Substantia nigra (tissue), 51 donors: ENCODE measurements at places on chromosomes 2 and 18.

GRCh38 chr2:11007331-11008264 lies 95.9 kb downstream of the KCNF1 start:
- DNase-seq = no peak

DNA sequence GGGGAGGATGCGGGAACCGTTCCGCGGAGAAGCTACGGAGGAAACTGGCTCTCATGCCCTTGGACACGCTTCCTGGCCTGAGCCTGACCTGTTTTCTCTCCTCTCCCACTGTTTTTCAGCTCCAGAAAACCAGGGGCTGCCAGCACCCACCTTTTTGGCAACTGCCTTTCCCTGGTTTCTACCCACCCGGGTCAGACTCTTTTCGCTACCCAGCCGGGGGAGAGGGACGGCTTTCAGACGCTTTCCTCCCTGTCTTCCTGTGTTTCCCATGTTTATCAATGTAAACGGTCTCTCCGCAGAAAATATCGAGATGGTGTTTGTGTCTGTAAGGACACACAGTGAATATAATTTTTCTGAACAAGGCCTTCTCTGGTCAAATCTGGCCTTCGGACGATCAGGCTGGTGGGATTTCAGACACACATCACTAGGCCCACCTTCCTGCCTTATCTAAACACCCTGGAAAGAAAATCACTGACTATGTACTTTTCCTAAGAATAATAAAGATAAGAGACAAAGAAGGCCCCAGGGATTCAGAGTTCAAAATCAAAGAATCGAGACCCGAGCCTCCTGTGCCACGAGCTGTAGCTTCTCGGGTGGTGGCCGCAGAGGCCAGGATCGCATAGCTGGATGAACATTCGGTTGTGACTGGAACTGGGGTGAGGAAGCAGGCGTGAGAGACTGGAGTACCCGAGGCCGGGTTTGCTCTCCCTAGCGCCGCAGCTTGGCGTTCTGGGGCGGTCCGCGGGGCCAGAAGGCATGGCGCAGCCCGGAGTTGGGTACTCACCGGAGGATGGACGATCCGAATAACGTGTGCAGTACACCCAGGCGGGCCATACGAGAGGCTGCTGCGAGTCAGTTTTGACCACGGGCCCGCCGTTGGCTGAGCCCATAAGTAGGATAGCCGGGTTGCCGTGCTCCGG lies 1.7 kb downstream of the EN1 start:
- DNase-seq = no peak

DNA sequence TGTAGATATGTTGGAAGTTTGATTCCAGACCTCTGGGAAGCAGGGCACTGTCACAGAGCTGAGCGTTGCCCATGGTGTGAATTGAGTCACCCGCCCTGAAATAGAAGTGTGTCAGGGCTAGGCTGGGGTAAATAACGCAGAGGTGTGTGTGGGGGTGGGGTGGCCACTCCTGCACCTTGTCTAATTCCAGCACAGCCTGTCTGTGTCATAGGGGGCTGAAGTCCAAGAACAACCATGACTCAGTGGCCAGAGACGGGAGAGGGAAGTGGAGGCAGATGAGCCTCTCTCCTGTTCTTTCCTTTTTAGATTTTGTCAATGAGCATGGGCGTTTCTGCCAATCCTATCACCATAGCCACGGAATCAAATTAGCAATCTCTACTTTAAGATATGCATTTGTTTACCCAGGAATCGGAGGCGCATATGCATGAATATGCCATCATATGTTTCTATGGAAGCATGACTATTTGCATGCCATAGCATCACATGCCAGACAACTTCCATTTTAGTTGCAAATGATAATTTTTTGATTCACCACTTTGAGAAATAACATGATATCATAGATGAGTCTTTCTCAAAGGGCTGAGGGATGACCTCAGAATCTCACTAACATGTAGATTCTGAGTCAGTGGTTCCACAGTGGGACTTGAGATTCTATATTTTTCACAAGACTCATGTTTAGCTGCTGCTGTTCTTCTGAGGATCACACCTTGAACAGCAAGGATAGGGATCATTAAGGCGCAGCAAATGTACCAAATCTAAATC lies 852.9 kb downstream of the DCDC2C start:
- no peak for DNase-seq

GRCh38 chr2:61249521-61250071 lies 87.6 kb downstream of the C2orf74 start:
- DNase-seq = no peak

DNA sequence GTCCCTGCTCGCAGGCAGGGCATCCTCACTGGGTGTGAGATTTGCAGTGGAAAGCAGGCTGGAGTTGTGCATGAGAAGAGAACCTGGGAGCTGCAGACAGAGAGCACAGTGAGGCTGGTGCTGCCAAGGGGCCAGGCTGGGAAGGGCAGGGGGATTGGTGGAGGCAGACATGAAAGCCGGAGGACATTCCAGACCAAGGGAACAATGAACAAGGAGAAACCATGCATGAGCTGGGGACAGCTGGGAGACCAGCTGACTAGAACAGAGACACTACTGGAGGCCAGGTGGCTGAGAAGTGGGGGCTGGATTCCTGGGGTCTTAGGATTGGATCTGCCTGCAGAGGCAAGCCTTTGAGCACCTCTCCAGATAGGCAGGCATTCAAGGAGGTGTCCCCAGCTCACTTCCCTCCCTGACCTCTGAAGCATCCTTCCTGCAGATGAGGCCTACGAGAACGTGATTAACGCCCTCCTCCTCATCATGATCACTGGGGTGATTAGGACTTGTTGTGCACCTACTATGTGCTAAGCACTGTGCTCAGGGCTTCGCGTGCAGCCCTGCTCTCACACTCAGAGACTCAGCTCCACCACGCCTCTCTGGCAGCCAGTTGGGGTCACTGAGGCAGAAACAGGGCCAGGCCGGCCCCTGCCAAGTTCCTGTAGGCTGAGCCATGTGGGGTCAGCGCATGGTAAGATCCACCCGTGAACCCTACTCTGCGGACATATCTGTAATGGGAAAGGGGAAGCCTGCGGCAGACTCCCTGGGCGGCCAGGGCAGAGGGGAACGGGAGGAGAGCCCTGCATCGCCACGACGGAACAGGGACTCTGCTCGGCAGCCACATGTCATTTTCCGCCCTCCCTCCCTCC lies 74.8 kb upstream of the SLC66A3 start:
- DNase-seq = peak; percentile 23

- DNase-seq = no peak
These were observed 45.3 kb downstream of the RTTN start for GRCh38 chr18:70160073-70160678.

GRCh38 chr2:28678944-28679343 lies 72.7 kb upstream of the PPP1CB start:
- DNase-seq = no peak
